Activated CD4-positive, alpha-beta T cell treated with anti-CD3 and anti-CD28 coated beads, Interleukin-2, amount 10 ng/mL, durations not matched to agents 7 days and 5 days (primary cell): ENCODE measurements at places on chromosomes 16 and 17. TPM values are rescaled to one million over a fixed set of nuclear protein-coding genes. Genes with fewer than 3 reads are reported as not detected.

The HOXB5 gene
- not detected for total RNA-seq

The PLEKHG4 gene
- 15.7 TPM for total RNA-seq

The NRN1L gene
- total RNA-seq, result 2.5 TPM

The OR3A3 gene
- not detected for total RNA-seq

The CLEC10A gene
- not detected for total RNA-seq

The NPIPA2 gene
- total RNA-seq, result 2.0 TPM

The SDR42E1 gene
- total RNA-seq, result 10.2 TPM

The FKBP10 gene
- total RNA-seq, result not detected

The SNX20 gene
- 98.5 TPM for total RNA-seq

The GPR142 gene
- not detected for total RNA-seq

The UBALD1 gene
- 22.2 TPM for total RNA-seq

The SLFN12 gene
- total RNA-seq, result 11.7 TPM

DNA sequence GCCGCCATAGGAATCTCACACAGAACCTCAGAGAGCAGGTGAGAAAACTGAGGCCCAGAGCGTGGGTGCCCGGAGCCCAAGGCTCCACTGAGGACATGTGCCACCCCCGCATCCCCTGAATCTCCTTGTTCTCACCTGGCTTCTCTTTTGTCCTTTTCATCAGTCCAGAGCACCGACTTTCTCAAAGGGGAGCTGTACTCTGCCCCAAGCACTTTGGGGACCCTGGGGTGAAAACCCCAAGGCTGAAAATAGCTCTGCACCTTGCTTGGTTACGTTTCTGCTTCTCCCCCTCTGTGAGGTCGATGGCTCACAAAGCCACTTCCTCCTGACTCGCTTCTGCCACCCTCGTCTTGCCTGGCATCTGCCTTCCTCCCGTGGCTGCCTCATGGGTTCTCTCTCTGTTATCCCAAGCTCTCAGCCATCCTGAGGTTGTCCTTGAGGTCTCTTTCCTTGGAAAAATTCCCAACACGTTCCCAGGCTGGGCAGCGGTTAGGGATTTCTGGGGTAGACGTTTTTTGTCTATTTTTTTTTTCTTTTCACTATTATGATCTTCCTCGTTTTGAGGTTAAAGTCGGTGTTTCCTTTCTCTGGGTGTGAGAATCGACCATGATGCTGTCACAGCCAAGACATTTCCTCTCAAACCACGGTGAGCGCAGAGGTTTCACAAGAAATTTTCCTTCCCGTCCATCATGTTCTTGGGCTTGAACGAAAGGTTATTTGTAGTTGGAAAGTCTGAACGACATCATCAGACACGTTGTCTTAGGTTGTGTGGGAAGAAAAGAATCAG lies 37.2 kb downstream of the IRF8 start:
- peak; percentile 76 for DNase-seq

GRCh38 chr17:33511670-33512069 lies 218.6 kb upstream of the ASIC2 start:
- DNase-seq, result peak; percentile 41

GRCh38 chr17:45963889-45964288 lies 35.2 kb upstream of the STH start:
- DNase-seq, result no peak

- DNase-seq, result no peak
Observed at GRCh38 chr17:11700668-11701067, 102.4 kb downstream of the DNAH9 start.

- no peak for DNase-seq
Observed at GRCh38 chr16:82580298-82580890, 46.4 kb upstream of the CDH13 start.

DNA sequence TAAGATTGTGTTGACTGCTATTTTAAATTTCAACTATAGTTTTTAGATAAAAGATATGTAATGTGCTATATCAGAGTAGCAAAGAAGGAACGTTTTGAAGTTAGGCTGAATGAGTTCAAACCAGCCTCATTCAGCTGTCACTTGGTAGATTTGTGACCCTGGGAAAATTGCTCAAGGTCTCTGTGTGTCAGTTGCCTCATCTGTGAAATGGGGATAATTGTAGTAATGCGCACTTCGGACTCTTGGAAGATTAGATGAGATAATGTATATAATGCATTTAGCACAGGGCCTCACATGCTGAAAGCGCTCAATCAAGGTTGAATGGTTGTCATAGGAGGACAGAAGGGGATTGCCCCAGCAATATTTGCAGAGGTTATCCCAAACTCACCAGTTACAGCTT lies 4.7 kb downstream of the BMERB1 start:
- DNase-seq, result no peak

DNA sequence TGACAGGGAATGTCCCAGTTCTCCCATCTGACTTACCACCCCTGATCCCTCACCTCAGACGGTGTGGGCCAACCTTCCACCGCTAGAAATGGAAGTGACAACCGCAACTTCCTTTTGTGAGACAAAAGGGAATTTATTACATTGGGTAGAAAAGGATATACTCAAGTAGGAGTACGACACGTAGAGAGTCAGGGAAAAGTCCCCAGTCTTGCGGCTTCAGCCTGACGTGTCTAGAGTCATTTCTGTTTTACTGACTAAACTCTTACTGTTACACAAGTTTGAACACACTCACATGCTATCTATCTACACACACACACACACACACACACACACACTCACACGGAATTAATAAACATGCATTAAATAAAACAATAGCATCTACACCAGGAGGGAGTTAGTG lies 178.9 kb downstream of the COPRS start:
- no peak for DNase-seq

DNA sequence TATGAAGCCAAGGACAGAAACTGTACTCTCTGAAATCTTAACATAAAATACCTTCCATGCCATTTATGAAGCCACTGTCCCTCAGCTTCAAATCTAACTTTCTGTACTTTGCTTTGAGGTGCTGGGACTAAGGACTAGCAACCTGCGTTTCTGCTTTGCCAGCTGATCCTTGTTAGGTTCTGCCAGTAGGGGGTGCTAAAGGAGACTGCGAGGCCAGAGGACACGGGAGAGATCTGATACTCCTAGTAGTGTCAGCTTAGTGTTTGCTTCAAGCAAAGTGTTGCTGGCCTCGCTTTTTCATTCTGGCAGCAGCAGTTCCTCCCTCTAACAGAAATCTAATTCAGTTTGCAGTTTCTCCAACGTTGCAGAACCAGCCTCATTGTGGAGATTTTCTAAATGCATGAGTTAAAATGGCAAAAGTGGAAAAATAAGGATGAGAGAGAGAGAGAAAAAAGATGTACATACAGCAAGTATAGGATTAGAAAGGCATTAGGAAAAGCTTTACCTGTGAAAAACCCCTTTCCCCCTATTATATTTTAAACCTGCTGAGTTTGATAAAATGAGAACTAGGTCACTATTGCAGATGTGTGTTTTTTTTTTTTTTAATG lies 297.5 kb downstream of the CA10 start:
- DNase-seq, result peak; percentile 41

DNA sequence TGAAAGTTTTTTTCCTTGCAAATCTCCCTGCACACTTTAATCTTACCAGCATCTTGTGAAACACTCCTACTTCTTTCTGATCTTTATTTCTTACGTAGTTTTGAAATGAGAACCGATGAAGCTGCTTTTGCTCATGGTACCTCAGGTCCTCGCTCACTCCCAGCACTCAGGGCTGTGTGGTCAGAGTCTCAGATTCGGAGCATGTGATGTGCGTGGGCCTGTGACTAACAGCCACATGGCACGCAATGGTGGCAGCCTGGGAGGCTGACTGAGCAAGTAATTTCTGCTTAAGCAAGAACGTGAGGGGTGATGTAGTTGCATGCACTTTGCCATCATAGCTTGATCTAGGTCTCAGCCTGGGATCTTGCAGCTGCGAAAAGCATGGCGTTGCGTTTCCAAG lies 624.3 kb downstream of the MAF start:
- DNase-seq, result no peak

DNA sequence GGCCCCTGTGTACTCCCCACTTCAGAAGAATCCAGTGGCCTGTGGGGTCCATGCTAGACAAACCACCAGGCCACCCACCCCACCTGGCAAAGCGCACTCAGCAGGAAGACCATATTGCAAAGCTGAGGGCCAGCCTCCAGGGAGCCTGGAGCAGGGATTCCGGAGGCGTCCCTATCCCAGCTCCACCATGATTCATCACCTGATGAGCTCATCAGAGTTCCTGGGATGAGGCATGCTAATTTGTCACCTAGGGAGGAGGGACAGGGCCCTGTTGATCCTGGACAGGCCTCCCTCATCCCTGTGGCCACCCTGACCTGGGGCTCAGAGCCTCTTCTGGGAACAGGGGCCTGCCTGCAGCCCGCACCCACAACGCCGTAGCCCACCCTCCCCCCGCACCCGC lies 131.6 kb upstream of the PLCG2 start:
- no peak for DNase-seq

- no peak for DNase-seq
Observed at GRCh38 chr17:58248955-58249269, 10.5 kb downstream of the LPO start.

DNA sequence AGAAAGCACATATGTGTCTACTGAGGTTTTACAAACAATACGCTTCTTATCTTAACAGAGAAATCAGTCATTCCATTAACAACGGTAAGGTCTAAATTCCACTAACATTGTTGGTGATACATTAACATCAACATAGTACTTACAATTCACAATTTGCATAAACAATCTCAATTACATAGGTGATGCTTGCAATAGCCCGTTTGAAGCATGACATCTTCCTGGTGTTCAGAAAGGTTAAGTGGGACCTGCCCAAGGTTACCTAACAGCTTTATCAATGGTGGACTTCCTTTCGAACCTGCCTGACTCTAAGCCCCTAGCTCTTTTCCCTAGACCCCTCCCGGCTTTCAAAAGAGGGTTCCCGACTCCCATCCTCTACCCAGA lies 699 bp downstream of the FAM222B start:
- no peak for DNase-seq

DNA sequence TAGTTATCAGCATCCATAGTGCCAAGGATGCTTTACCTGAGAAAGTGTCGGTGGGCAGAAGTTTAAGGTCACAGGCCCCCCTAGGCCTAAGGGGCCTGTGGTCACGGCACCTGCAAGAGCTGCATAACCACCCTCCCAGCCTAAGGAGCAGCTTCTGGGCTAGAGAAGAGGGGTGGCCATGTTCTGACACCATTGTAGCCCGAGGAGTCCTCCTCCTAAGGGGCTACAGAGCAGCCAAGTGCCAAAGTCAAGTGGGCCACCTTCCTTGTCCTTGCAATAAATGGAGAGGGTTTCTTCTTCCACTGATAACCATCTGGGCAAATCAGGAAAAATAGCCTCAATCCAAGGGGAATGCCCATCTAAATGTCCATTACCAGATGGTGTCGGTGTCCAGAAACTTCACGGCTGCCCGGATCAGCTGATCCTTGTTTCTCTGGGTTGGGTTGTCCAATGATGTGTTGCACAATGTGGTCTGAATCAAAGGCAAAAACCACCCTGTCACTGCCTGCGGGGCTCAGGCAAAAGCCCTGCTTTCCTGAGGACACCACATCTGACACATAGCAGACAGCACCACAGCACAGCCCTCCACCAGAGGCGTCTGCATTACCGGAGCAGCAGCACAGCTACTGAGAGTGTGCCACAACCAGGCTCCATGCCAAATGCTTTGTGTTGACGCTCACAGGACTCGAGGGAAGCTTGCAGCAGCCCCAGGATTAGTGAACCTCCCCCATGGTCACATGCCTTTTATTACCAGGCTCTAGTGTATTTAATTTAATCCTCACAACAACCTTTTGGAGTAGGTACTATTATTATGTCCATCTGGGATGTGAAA lies 12.8 kb downstream of the ATPAF2 start:
- peak; percentile 26 for DNase-seq

DNA sequence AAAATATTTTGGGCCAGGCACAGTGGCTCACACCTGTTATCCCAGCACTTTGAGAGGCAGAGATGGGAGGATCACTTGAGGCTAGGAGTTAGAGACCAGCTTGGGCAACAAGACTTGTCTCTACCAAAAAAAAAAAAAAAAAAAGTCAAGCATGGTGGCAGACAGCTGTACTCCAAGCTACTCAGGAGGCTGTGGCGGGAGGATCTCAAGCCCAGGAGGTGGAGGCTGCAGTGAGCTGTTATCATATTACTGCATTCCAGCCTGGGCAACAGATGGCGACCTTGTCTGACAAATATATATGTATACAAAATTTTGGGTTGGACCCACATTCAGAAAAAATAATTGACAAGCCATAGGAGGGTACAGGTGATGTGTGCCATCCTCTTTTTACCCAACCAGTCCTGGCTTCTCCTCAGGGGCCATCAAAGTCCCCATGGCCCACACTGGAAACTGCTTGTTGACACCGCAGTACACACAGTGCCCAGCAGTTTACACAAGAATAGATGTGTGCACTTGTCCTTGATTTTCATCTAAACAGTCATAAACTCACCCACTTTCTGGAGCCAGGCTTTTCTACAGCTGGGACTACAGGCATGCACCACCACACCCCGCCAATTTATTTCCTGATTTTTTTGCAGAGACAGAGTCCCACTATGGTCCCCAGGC lies 1.7 kb downstream of the CES2 start:
- no peak for DNase-seq

GRCh38 chr17:79033741-79034501 lies 10.0 kb downstream of the C1QTNF1 start:
- no peak for DNase-seq

DNA sequence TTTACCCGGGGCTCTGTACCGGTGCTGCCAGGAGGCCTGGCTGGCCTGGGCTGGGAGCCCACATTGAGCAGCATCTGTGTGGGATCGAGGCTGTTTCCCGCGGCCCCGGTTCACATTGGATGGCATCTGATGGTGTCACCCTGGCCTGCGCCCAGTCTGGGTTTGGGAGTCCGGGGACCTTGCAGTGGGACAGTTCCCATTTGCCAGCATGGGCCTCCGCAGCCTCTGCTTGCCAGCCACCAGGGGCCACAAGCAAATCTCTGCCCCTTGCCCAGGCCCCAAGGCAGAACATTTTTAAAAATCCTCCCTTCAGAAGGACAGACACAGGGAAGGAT lies 64.5 kb downstream of the BANP start:
- no peak for DNase-seq

GRCh38 chr17:50173335-50173941 lies 7.6 kb downstream of the SGCA start:
- no peak for DNase-seq

DNA sequence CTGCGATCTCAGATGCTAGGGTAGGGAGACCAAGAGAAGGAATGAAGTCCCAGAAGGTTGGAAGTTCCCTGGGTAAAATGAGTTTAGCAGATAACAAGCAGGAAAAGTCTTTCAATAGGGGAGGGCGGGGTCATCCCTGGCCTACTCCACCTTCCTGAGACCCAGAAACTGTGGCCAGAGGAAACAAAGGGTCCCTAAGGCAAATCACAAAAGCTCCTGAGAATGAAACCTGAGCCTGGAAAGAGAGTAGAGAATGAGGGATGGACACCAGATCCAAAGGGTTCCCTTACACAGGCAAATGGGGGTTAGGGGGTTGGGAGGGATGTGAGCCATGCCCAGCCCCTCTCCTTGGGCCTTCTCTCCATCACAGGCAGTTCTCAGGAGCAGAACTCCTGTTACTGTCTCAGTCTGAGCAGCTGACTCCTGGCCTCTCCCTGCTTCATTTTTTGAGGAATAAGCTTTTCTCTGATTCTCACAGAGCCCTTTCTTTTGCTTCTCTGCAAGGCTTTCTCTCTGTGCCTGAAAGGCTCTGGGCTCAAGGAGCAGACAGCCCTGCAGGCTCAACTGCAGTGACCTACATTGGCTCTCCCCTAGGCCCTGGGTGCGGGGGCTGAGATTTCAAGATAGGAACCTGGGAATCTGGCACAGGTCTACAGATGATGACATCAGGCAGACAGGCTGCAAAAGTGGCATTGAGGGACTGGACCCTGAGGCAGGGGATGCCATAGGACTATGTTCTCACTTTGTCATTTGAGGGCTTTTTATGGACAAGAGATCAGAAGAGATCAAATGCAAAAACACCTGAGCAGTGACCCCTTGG lies 9.8 kb upstream of the NR1D1 start:
- DNase-seq, result no peak

GRCh38 chr16:48165961-48166578 lies 10.3 kb upstream of the ABCC12 start:
- DNase-seq, result no peak
